ENCODE measurements at places on chromosomes 16 and 17.

DNA sequence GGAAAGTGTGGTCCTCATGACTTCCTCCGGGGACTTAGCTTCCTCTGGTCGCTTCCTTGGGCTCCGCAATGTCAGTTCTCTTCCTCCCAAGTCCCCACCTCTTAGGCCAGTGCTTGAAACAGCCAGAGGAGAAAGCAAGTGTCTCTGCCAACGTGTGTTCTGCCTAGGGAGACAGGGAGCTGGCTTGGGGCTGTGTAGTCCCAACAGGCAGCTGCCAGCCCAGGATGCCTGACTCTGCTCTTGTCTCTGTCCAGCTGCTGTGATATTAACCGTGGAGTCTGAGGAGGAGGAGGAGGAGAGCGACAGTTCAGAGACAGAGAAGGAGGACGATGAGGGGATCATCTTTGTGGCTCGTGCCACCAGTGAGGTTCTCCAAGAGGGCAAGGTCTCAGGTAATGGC lies 13.5 kb upstream of the PLEKHG4 start:
- no peak for DNase-seq

DNA sequence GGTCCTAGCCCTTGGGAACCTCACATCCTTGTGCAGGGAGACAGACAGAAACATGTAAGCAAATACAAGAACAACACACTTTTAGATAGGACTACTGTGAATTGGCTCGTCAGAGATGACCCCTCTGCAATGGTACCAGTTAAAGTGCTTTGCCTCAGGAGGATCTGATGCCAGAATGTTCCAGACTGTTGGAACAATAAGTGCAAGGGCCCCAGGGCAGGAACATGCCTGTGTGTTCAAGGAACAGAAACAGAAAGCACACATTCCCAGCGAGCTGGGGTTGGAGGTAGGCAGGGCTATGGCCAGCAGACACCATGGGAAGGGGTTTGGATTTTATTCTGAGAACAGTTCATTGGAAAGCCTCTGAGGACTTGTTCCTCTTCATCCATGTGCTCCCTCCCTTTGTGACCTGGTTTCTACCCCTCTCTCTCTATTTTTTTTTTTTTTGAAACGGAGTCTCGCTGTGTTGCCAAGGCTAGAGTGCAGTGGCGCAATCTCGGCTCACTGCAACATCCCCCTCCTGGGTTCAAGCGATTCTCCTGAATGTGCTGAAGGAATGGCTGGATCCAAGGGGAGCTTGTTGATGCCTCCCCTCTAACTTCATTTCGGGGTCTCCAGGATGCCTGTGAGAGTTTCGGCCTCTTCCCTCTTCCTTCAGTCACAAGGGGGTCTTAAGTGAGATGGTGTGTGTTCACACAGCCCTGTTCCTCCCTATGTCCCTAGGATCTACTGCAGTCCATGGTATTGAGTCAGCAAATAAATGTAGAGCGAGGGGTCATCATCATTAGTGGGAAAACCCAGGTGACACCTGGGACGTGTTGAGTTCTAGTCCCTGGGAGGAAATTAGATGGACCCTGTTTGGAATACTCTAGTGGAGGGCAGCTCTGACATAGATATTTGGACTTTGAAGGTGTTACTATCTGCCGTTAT lies 6.4 kb downstream of the STAT5A start:
- DNase-seq, result no peak

DNA sequence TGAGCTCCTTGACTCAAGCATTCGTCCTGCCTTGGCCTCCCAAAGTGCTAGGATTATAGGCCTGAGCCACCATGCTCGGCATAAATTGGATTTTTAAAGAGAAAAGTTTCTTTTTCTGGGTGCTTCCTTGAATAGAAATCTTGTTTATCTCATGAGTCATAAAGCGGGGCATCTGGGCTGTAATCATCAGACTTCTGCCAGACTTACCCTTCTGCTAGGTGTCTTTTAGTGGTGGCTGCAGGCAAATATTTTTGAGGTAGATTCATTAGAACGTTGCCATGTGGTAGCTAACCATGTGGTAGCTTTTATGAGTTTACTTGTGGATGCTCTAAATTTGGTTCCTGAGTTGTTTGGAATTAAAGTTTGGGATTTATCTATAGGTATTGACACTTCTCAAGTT lies 13.4 kb downstream of the PGS1 start:
- DNase-seq, result no peak

- DNase-seq, result no peak
Observed at GRCh38 chr17:49180998-49181635, 29.3 kb downstream of the GNGT2 start.

DNA sequence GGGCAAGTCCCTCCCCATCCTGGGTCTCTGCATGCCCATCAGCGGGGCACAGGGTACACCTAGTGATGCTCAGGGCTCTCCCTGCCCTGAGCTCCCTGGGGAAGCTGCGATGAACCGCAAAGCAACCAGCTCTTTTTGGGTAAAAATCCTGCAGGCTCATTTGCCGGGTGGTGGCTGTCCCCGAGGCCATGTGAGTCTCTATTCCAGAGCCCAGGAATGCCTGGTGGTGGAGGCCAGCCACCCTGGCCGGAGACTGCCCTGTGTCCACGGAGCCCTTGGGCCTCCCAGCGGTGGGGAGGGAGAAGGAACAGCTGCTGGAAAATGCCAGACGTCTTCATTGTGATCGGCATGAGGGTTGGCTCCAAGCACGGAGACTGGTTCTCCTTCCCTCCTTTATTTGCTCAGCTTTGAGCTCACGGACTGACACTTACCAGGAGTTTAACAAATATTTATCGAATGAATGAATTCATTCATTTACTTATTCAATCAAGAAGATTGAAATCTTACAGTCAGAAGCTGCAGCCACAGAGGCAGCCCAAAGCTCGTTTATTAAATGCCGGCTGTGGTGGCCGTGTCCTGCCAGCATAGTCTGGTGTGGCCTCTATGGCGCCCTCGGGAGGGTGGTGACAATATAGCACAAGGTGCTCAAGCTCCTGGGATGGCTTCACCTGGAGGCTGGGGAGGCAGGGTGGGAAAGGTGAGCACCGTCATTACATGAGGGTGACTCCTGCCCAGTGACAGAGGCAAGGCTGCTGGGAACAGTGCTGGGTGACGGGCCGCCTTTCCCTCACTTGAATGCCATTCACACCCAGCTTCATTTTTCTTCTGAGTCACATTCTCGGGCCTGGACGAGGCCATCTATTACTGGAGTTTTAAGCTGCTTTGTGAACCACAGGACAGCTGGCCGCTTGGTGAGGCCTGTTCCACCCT lies 31.1 kb upstream of the JPH3 start:
- DNase-seq, result peak; percentile 66

DNA sequence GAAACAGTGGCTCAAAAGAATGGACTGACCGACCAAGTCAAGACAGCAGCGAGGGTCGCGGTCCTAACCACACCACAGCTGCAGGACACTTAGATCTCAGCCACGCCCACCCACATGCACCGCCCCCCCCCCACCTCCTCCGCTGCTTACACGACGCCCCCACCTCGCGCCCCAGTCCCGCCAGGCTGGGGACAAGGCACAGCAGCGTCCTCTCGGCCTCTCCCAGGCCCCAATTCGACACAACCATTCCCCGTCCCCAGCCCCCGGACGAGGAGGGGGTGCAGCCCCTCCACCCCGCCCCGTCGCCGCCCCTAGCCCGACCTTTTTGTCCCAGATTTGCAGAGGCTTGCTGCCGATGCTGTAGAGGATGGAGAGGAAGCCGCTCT lies 477 bp downstream of the CFAP20 start:
- no peak for DNase-seq

All from Peyer's patch (tissue), 4 donors.